ENCODE measurements at places on chromosomes 11 and 22.

DNA sequence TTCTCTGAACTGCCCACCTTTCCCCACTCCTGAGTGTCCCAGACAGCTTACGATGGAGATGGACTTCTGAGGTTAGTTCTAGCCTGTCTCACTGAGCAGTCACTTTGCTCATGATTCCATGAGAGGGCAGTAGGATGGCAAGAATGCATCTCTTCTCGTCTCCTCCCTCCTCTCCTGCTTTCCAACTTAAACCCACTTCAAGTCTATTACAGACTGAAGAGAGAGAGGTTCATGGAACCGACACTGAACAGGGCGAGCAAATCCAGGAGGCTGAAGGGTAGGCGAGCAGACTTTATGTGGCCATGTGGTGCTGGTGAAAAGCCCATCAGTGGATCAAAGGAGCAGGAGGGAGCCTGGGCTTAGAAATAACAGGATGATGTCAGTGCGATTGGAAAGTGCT, 38.6 kb downstream of the CEP164 start:
- H3K4me1 ChIP-seq, result peaks cover 5% of the 10 kb centered on the region
- H3K4me3 ChIP-seq, result no peak overlapping the region
- H3K36me3 ChIP-seq, result peaks cover 61% of the 10 kb centered on the region
- no peaks in the 10 kb centered on the region for H3K27me3 ChIP-seq

GRCh38 chr11:68539395-68539794, 78.8 kb downstream of the PPP6R3 start:
- no peak for DNase-seq
- H3K36me3 ChIP-seq, result peaks cover 67% of the 10 kb centered on the region
- H3K27ac ChIP-seq, result peak overlapping the region; percentile 57

DNA sequence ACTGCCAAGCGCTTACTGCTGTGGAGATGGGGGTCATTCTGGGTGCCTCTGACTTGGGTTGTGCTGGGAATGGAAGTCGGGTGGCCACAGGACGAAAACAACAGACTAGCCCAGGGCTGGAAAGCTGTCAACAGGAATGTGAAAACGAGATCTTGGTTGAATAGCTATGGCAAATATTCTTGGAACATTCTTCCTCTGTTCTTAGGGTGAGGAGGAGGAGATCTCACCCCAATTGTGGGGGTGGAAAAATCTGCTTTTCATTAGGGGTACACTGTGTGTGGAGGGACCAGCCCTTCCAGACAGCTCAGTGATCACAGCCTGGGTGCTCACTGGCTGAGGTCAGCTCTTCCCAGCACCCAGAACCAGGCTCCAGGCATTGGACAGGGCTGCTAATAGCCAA, 52.0 kb upstream of the PRSS23 start:
- H3K4me1 ChIP-seq, result peaks cover 12% of the 10 kb centered on the region
- H3K36me3 ChIP-seq, result no peaks in the 10 kb centered on the region
- no peak overlapping the region for H3K4me3 ChIP-seq
- peaks cover 5% of the 10 kb centered on the region for H3K27me3 ChIP-seq
- no peak overlapping the region for H3K27ac ChIP-seq

DNA sequence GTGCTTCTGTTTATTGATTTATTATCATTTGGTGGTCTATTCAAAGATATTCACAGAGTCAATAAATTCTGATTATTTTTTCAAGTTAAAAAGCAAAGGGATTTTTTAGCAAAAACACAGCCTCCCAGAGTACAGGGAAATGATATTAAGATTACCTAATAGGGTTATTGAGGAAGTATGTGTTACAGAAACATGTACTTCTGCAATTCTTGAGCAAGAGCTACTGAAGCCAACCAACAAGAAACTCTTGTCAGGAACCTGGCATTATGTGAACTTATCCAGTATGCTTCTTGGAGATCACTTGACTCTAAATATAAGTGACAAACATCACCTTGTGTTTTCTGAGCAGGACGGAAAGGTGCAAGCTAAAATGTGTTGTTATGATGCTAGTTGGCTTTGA, 42.0 kb upstream of the CARD18 start:
- H3K27ac ChIP-seq, result no peak overlapping the region
- no peaks in the 10 kb centered on the region for H3K4me1 ChIP-seq
- H3K4me3 ChIP-seq, result no peak overlapping the region
- no peak for DNase-seq
- peaks cover 3% of the 10 kb centered on the region for H3K27me3 ChIP-seq

GRCh38 chr22:41902932-41903421, 11.9 kb downstream of the SHISA8 start:
- peaks cover 18% of the 10 kb centered on the region for H3K36me3 ChIP-seq
- no peak overlapping the region for H3K4me3 ChIP-seq
- peaks cover 7% of the 10 kb centered on the region for H3K4me1 ChIP-seq
- no peak for DNase-seq
- no peaks in the 10 kb centered on the region for H3K27me3 ChIP-seq

- H3K4me3 ChIP-seq, result no peak overlapping the region
- no peaks in the 10 kb centered on the region for H3K36me3 ChIP-seq
- H3K27ac ChIP-seq, result no peak overlapping the region
Measured at GRCh38 chr11:87260811-87261210, 223.1 kb downstream of the TMEM135 start.

- peaks cover 11% of the 10 kb centered on the region for H3K27me3 ChIP-seq
- no peaks in the 10 kb centered on the region for H3K36me3 ChIP-seq
- H3K27ac ChIP-seq, result no peak overlapping the region
Measured at GRCh38 chr11:62398011-62398994, 20.5 kb upstream of the SCGB1A1 start.

DNA sequence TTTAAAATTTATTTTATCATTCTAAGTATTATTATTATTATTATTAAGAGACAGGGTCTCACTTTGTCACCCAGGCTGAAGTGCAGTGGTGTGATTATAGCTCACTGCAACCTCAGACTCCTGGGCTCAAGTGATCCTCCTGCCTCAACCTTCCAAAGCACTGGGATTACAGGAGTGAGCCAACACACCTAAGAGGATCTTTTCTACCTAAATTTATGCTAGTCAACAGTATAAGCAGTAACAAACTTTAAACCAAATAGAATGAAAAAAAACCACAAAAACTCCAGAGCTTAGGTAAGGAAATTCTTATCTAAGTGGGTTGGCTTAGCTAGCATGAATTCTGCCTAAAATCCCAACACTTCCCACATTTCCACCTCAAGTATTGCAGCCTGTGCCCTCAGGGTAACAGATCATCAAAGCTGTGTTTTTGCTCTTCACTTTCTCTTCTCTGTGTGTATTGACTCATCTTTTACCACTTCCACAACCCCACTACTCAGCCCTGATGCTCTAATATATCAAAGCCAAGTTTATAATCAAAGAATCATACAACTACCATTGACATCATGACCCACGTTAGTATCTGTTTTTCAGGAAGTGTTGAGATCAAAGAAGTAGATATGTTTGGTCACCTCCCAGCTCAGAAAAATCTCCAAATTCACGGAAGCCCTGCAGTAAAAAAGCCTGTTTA, 93.7 kb upstream of the SPON1 start:
- no peaks in the 10 kb centered on the region for H3K36me3 ChIP-seq
- H3K4me1 ChIP-seq, result peaks cover 34% of the 10 kb centered on the region
- H3K27me3 ChIP-seq, result no peaks in the 10 kb centered on the region
- DNase-seq, result no peak
- no peak overlapping the region for H3K27ac ChIP-seq
- H3K4me3 ChIP-seq, result no peak overlapping the region

GRCh38 chr11:72236774-72237111, 7.2 kb downstream of the PHOX2A start:
- peaks cover 49% of the 10 kb centered on the region for H3K4me1 ChIP-seq
- peaks cover 30% of the 10 kb centered on the region for H3K36me3 ChIP-seq
- no peak for DNase-seq
- no peak overlapping the region for H3K4me3 ChIP-seq
- H3K27me3 ChIP-seq, result peaks cover 33% of the 10 kb centered on the region
- no peak overlapping the region for H3K27ac ChIP-seq

DNA sequence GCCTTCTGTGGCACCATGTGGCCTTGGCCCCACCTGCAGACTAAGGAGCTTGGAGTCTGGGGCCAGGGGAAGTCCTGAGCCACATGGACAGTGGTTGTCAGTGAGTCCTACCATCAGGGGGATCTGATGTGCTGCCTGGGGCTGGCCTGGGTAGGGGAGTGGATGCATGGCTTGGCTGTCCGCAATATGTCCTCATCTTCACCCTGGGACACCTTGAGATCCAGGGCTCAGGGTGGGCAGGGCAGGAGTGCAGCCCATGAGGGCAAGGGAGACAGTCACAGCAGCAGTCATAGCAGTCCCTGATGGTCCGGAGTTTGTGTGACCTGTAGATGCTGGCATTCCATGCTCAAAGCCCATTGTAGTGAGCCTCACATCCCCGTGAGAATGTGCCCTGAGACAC, 256.8 kb upstream of the B3GAT1 start:
- DNase-seq, result no peak
- no peaks in the 10 kb centered on the region for H3K36me3 ChIP-seq
- H3K4me3 ChIP-seq, result no peak overlapping the region
- H3K27me3 ChIP-seq, result peaks cover 37% of the 10 kb centered on the region
- H3K4me1 ChIP-seq, result peaks cover 25% of the 10 kb centered on the region

DNA sequence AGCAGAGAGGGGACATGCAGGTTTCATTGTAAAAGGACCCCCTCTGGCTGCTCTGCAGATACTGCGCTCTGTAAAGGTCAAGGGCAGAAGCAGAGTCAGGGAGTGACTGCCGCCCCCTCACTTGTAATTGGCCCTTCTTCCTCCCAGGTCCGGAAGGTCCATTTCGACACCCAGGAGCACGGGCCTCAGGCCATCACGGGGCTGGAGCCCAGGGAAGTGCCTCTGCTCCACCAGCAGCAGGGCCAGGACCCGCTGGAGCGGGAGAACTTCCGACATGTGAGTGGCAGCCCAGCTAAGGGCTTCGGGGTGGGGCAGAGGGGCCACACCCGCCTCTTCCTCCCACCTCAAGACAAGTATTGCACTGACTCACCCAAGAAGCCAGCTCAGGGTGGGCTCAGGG, 24.0 kb upstream of the LRRC10B start:
- peaks cover 5% of the 10 kb centered on the region for H3K36me3 ChIP-seq
- DNase-seq, result no peak
- H3K27me3 ChIP-seq, result peaks cover 3% of the 10 kb centered on the region

DNA sequence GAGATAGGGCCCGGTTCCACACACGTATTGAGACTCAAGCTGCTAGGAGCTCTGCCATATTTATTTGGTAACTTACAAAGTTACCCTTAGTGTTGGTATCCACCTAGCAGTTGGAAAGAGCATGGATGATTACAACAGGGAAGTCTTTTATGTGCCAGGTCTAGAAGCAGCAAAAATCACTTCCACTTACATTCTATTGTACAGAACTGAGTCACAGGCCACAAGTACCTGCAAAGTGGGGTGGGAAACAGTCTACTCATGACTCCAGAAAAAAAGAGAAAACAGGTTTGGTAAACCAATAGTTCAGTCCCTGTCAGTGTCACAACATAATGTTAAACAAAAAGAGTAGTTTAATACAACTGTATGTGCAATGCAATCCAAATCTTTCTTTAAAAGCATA, 279.6 kb upstream of the PITPNB start:
- H3K4me1 ChIP-seq, result peaks cover 10% of the 10 kb centered on the region
- H3K36me3 ChIP-seq, result peaks cover 12% of the 10 kb centered on the region
- no peaks in the 10 kb centered on the region for H3K27me3 ChIP-seq
- no peak overlapping the region for H3K4me3 ChIP-seq
- H3K27ac ChIP-seq, result no peak overlapping the region

DNA sequence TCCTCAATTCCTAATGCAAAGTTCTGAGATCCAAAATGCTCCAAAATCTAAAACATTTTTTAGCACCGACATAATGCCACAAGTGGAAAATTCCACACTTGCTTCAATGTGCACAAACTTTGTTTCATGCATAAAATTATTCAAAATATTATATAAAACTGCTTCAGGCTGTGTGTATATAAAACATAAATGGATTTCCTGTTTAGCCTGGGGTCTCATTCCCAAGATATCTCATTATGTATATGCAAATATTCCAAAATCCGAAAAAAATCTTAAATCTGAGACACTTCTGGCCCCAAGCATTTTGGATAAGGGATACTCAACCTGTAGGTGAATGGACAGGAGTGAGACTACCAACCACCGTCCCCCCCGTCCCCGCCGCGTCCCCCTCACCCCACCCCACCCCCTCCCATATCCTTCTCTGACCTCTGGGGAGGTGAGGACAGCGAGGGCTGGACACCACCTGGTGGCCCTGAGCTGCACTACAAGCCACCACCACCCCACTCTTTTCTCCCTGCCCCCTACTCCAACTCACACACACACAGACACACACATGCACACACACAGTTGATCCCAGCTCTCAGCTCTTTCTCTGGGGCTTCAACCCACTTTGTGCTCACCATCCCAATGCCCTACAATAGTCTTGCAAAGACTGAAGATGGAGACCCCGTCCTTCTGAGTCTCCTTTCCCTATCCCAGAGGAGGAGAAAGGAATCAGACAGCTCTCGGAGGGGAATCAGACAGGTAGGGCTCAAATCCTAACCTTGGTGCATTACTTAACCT, 101.0 kb downstream of the PDE2A start:
- peaks cover 11% of the 10 kb centered on the region for H3K27me3 ChIP-seq
- H3K4me1 ChIP-seq, result peaks cover 41% of the 10 kb centered on the region
- H3K4me3 ChIP-seq, result no peak overlapping the region
- peak; percentile 67 for DNase-seq
- H3K27ac ChIP-seq, result no peak overlapping the region

GRCh38 chr22:30485362-30485988, 13.7 kb upstream of the SEC14L3 start:
- H3K27ac ChIP-seq, result no peak overlapping the region
- H3K4me3 ChIP-seq, result no peak overlapping the region
- DNase-seq, result peak; percentile 81
- H3K27me3 ChIP-seq, result peaks cover 28% of the 10 kb centered on the region
- H3K4me1 ChIP-seq, result peaks cover 5% of the 10 kb centered on the region
- H3K36me3 ChIP-seq, result no peaks in the 10 kb centered on the region

DNA sequence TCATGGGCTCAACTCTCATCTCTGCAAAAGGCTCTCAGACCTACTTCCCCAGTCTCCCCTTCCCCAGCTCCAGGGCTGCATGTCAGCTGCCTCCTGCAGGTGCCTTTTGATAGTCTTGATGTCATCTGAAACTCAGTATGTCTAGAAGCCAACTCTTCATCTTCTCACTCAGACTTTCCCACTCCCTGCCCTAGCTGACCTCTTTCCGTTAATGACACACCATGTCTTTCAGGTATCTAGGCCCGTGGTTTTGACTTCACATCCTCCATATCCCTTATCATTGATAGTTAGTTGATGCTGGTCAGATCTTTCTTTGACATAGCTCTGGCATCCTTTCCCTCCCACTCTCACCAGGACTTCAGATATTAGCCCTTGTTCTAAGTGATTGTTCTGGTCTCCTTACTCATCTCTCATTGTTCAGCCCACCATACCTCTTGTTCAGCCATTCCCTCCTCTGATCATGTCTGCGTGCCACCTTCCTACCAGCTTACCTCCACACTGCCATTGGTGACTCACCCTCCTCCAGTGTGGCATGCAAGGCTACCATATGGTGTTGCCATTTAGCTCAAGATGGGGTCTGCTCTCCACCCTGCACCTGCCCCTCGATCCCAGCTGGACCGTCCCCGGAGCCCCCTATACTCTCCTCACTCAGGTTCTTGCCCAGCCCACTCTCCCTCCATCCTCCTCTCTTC, 18.4 kb downstream of the TTC12 start:
- H3K4me1 ChIP-seq, result peaks cover 32% of the 10 kb centered on the region
- peaks cover 3% of the 10 kb centered on the region for H3K27me3 ChIP-seq

GRCh38 chr11:98099371-98099770, 921.4 kb upstream of the CNTN5 start:
- no peaks in the 10 kb centered on the region for H3K4me1 ChIP-seq
- H3K36me3 ChIP-seq, result no peaks in the 10 kb centered on the region

- no peak for DNase-seq
- H3K4me1 ChIP-seq, result no peaks in the 10 kb centered on the region
- H3K4me3 ChIP-seq, result no peak overlapping the region
- no peak overlapping the region for H3K27ac ChIP-seq
Measured at GRCh38 chr11:97610000-97610399, 1220.2 kb downstream of the JRKL start.

- DNase-seq, result peak; percentile 44
- peaks cover 27% of the 10 kb centered on the region for H3K4me1 ChIP-seq
- H3K36me3 ChIP-seq, result peaks cover 4% of the 10 kb centered on the region
- peak overlapping the region; percentile 62 for H3K27ac ChIP-seq
- peak overlapping the region; percentile 97 for H3K4me3 ChIP-seq
- H3K27me3 ChIP-seq, result peaks cover 10% of the 10 kb centered on the region
Measured at GRCh38 chr11:73760135-73760678, 667 bp downstream of the RAB6A start.
